ENCODE measurements at places on chromosomes 16 and 17.

DNA sequence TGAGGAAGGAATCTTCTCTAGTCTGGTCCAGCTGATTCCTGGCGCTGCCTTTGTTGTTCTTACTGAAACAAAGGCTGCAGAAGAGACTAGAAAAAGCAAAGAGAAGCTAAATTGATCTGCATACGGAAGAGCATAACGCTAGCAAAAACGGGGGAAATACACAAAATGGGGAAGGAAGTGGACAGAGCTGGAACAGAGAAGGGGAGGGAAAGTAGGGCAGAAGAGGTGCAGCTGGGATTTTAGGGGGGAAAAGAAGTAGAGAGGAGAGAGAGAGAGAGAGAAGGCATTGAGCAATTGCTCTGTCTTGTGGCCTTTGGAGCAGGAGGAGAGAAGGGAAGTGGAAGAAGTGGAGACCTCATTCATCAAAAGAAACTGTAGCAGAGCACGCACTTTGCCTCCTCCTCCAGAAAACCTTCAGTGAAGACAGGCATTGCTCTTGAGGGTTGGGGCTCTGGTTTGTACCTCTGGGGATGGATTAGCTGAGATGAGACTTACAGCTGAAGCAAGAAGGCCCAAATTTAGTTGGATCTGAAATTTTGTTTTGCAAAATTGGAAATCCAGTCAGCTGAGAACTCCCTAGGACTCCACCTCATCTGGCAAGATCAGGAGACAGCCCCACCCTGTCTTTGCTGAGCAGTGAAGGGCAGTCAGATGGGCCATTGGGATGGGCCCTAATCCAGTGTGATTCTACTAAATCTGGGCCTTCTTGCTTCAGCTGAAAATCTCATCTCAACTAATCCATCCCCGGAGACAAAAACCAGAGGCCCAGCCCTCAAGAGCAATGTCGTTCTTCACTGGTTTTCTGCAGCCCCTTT is 55.8 kb downstream of the CDRT4 start:
- DNase-seq = no peak

- DNase-seq = peak; percentile 60
Observed at GRCh38 chr16:27179500-27180072, 23.7 kb upstream of the KDM8 start.

DNA sequence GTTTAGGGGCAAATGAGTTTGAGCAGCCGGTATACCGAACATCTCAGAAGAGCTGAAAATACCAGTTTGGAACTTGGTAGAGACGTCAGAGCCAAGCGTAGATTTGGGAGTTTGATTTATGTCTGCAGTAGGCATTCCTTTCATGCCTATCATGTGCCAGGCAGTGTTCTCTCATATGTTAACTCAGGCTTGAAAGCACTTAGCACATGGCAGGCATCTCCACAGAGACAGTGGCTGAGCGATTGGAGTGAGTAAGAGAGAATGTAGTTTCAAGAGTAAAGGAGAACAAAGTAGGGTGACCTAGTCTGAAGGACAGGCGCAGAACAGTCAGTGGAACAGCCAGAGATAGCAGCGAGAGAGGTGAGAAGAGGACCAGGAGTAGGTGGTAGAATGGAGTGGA is 207.0 kb downstream of the FTO start:
- DNase-seq = no peak

DNA sequence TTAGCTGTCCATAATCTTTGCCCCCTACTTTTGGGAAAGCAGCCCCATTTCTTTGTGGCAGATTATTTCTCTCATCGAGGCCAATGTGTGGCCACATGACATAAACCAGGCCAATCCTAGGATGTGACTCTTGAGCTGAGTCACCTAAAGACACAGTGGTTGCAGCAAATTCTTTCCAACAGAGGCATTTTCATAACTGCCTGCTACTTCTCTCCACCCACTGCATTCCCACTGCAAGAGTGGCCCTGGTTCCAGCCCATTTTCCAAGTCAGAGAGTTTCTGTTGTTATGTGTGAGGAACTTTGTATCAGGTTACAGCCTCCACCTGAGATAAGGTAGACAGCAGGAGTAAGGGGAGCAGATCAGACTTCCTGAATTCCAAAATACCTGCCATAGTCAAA is 195.2 kb downstream of the RGS9 start:
- DNase-seq = peak; percentile 20

DNA sequence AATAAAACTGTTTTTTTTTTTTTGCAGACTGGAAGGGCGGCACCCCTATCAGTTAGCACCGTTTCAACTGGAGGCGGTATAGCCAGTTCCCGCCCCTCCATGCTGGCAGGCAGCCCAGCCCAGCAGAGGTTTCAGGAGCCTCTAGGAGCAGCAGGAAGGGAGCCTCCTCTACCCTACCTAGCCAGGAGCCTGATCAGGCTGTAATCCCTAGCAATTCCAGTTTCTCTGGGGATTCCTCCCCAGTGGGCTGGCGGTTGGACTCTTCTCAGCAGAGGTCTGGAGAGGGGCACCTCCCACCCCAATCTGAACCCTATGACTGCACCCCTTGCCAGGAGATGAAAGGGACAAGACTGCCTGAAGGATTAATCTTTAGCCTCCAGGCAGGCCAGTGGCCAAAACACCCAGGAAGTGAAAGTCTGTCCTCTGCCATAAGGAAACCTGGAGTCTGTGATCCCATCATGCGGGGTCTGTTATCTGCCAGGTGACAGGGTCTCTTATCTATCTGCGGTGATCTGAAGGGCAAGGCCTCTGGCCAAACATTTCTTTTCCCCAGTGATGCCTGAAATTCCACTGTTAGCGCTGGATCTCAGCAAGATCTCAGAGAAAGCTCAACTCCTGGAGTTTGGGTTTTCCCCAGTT is 4.9 kb upstream of the CDH1 start:
- DNase-seq = peak; percentile 17

GRCh38 chr17:66670206-66670605 is 164.7 kb upstream of the CACNG5 start:
- no peak for DNase-seq

- no peak for DNase-seq
Observed at GRCh38 chr16:81852347-81852746, 73.3 kb downstream of the PLCG2 start.

DNA sequence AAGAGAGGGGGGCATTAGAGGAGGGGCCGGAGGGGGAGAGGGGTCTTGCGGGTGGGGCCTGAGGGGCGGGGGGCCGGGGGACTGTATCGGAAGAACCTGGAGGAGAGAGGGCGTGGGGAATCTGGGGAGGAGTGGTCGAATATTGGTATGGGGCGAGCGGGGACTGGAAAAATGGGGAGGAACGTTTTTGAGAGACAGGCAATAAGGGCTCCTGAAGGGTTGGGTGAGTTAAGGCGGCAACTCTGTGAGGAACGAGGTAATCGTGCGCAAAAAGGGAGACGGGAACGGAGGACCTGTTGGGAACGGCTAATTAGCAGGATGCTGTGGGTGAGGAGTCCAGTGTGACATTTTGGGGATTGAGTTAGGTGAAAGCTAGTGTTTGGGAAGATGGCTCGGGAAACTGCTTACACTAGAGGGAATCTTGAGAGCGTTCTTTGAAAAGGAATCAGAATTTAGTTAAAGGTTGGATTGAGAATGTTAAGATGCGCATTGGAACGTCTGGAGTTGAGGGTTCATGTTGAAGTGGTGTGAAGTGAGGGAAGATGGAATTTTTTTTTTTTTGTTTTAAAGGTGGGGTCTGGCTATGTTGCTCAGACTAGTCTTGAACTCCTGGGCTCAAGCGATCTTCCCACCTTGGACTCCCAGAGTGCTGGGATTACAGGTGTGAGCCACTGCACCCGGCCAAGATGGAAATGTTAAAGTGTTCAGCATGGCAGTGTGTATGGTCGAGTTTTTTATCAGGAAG is 662 bp downstream of the WIPF2 start:
- peak; percentile 43 for DNase-seq

DNA sequence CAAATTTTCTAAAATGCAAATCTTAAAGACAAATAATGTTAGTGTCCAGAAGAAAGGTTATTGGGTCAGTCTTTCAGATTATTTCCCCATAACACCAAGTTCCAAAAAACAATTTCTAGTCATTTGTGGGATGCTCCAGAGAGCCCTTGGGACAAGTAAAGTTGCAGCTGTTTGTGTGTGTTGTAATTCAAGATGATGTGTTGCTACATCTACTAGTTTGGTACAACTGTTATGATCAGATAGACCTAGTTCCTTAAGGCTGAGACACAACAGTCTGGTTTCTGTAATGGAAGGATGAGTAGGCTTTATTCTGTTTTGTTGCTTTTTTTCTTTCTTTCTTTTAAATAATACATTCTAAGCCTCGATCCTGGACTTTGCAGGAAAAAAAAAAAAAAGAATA is 41.9 kb downstream of the PIGL start:
- no peak for DNase-seq

DNA sequence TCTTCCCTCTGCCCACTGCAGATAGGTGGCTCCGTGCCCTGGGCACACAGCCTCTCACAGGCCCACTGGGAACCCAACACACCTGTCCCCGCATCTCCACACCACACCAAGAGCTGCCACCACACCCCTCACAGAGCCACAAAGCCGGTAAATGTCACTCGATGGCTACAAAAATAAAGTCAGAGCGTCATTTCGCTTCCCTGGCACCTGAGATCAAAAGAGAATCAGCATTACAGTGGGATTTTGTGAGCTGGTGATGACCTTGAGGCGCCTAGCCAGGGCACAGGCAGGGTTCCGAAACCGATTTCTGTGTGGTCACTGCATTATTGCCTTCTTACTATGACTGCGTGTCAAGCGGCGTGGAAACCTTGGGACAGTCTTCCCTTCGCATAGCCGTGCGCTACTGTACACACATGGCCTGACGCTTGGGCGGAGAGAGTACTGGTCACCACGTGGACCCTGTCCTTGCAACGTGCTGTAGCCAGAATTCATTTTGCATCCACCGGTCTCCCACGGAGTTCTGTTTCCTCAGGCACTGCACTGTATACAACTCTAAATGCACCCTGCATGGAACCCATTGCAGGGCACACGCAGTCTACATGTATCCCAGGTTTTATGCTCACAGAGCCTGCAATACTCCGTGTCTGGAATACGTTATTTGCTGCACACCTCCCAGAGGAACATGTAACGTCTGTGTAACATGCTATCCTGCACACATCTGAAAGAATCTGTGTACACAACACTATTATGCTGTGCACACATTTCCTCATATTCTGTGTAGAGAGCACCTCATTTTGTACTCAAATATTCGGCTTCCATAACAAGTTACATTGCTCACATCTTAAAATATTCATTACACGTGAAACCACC is 5.8 kb upstream of the FOXF1 start:
- no peak for DNase-seq

- no peak for DNase-seq
Observed at GRCh38 chr17:79126139-79126538, 51.5 kb downstream of the ENGASE start.

DNA sequence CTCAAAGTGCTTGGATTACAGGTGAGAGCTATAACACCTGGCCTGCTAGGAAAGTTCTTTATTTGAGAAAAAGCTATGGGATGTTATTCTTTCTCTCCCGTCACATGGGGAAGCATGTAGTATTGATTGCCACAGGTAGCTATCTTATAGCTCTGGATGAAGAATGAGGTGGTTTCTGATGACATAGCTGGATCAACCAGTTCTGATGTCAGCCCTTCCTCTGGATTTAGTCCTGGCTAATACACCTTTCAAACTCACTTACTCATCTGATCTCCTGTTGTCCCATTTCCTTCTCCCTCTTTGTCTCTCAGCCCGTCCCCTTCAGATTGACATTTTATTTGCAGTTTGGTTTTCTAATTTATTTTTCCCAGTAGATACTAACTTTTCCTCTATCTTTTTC is 14.1 kb upstream of the PPM1D start:
- no peak for DNase-seq

- no peak for DNase-seq
Observed at GRCh38 chr17:8237175-8237574, 10.7 kb downstream of the CTC1 start.

GRCh38 chr16:58499615-58500351 is at the start of gene NDRG4:
Gene NDRG4, plus strand, starts transcription at chr16:58500143. Its CDS starts 106 bp downstream, at chr16:58500249.
- DNase-seq = peak; percentile 88

GRCh38 chr17:29215717-29216116 is 30.9 kb upstream of the CRYBA1 start:
- no peak for DNase-seq

- DNase-seq = no peak
Observed at GRCh38 chr17:81440511-81441244, 45.4 kb downstream of the BAHCC1 start.

DNA sequence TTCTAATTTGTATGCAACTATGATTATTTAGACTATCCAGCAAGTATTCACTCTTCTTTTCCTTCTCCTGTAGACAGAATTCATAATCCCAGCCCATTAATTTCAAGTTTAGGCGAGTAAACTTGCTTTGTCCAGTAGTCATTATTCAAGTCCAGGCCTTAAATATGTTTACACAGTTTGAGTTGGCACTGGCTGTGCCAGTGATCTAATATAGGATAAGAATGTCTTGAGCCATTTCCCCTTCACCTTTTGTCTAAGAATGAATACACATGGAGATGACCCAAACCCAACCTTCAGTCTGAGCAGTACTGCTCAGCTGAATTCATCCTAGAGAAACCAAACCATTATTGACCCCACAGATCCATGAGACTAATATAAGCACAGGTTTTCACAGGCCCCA is 930.4 kb upstream of the CDH8 start:
- no peak for DNase-seq

DNA sequence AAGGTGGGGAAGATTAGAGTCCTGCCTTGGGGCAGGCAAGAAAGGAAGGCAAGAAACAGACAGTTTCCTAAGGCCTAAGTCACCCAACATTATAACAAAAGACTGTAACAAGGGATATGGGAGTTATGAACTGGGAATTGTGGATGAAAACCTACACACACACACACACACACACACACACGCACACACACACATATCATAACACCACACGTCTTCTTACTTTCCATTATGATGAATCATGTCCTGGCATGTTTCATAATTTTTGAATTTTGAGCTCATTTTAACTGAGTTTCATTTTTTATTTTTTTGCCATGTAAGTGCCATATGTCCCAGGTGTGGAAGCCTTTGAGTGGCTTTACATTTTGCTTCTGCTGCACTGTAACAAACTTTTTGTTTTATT is 29.9 kb downstream of the HS3ST2 start:
- no peak for DNase-seq

GRCh38 chr16:64428463-64429113 is 693.3 kb downstream of the CDH11 start:
- peak; percentile 95 for DNase-seq

DNA sequence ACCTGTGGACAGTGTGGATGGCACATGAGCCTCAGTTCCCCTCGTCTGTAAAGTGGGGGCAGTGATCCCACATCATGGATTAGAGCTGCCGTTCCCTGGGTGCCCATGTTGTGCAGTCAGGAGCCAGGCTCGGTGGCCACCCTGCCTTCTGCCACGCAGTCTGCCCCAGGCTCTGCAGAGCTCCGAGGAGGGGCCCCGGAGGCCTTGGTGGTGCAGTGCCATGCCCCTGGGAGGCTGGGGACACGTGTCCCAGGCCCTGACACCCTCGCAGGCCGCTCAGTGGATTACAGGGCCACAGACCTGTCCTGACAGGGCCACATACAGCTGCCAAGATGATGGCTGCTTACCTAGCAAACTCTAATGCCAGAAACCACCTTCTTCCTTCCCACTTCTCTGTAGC is 59.7 kb upstream of the ZNF469 start:
- DNase-seq = no peak

- DNase-seq = peak; percentile 77
Observed at GRCh38 chr17:19769946-19770652, 22.0 kb upstream of the ALDH3A1 start.
